Cardiac muscle cell (in vitro differentiated cells and primary cell): ENCODE measurements at places on chromosomes 6 and 20. TPM values are rescaled to one million over a fixed set of nuclear protein-coding genes. Genes with fewer than 3 reads are reported as not detected.

GPSM3 gene
- 16.7 and 18.0 TPM in 2 replicates for total RNA-seq

UBD gene
- not detected in 2 replicates for total RNA-seq

PRSS16 gene
- total RNA-seq = 4.4 and 9.9 TPM in 2 replicates

SNPH gene
- total RNA-seq = 8.1 and 14.6 TPM in 2 replicates

FANCE gene
- 23.8 and 28.1 TPM in 2 replicates for total RNA-seq

MUCL3 gene
- not detected in 2 replicates for total RNA-seq

ESF1 gene
- total RNA-seq = 2.8 and 16.6 TPM in 2 replicates

DNA sequence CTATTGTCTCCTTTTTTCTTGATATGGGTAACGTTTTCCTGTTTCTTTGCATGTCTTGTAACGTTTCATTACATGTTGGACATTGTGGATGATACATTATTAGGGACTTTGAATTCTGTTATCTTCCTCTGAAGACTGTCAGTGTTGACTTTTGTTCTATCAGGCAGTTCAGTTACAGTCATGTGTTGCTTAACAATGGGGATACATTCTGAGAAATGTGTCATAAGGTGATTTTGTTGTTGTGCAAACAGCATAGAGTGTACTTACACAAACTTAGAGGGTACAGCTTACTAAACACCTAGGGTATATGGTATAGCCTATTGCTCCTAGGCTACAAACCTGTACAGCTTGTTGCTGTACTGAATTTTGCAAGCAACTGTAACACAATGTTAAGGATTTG lies 64.7 kb downstream of the AK9 start:
- no peak for DNase-seq

GRCh38 chr6:155417454-155417853 lies 38.2 kb downstream of the NOX3 start:
- DNase-seq = no peak

- no peak for DNase-seq
Observed at GRCh38 chr6:75458895-75459294, 34.7 kb downstream of the FILIP1 start.

DNA sequence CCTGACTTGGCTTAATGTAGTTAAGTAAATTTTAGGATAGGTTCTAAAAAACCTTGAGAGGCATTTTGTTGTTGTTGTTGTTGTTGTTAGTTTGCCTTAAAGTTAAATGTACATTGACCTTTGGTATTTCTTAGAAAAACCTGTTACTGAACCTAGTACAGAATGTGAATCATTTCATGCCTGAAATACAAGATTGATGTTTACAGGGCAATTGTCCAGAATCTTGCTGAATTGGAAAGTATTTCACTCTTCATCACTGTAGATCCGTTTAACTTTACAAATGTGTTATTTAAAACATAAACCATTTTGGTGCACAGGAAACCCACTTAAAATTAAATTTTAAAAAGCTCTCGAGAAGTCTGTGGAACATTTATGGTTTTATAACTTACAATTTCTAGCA lies 75.0 kb downstream of the CEP57L1 start:
- DNase-seq = no peak

GRCh38 chr6:79372757-79373156 lies 138.3 kb upstream of the HMGN3 start:
- no peak for DNase-seq

DNA sequence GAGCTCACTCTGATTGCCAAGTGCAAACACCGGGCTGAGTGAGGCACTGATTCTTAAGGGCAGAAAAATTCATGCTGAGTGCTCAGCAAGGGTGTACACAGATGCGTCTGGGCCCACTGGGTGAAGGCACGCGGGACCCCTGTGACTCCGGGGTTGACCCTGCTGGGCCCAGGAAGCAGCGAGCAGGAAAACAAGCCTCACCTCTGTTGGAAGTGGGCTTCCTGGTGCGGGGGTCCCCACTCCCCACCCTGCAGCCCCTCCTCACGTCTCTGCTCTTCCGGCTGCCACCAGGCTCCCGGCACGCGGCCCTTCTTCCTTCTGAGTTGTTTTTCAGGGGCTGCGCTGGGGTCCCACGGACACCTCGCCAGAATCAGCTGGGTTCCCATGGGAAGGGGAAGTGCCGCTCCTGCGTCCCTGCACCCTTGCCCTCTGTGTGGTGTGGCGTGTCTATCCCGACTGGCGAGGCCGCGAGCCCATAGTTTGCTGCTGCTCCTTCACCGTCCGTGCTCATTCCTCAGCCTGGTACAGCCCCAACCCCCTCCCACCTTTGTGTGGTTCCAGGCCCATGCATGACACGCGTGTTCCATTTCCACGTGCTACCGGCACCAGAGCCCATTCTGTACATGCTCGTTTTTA lies 80.6 kb upstream of the BHLHE23 start:
- DNase-seq = no peak

DNA sequence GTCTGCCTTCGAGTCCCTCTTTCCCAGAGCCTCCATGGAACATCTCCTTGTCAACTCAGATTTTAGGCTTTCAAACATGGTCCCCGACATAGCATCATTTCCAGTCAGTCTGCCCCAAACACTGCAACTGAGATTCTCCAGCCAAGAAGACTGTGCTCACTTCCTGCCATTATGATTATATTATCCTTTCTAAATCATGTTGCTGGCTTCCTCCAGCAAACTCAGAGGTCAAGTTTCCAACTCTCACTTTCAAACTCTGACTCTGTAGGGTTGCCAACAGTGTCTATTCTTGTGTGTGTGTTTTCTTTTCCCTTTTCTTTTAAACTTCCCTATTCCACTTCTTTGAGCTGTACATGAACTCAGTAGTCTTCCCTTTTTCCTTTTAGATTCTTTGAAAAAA lies 61.2 kb upstream of the TRAF3IP2 start:
- peak; percentile 52 for DNase-seq

DNA sequence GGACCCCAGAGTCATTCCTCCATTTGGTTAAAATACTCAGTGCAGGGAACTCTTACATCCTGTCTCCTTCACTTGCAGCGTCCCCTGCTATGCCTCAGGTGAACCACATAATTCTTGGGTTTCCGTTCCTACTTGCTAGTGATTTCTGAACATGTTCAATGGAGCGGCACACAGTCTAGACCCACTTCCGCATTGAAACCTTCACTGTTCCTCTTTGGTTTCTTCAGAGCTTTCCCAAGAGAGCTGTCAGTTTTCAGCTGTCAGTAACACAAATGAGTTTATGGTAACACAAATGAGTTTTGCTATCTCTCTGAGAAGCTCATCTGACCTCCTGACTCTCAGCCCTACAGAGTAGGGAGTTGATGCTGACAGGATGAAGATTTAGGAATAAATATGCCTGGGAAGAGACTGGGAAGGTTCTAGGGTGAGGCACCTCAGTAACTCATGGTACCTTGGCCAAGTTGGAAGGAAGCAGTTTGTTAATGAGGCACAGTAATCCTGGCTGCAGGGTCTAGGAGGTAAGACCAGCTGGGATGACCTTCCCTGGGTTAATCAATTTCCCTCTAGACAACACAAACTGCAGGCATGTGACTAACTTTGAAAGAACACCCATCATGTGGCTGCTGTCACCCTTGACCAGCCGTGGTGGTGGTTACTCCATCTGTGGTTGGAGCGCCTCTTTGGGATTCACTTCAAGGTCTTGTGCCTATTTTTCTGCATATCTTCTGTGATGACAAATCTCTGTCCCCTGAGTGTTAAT lies 5.4 kb downstream of the SYS1 start:
- no peak for DNase-seq

GRCh38 chr6:56400273-56400672 lies 152.9 kb upstream of the COL21A1 start:
- no peak for DNase-seq

DNA sequence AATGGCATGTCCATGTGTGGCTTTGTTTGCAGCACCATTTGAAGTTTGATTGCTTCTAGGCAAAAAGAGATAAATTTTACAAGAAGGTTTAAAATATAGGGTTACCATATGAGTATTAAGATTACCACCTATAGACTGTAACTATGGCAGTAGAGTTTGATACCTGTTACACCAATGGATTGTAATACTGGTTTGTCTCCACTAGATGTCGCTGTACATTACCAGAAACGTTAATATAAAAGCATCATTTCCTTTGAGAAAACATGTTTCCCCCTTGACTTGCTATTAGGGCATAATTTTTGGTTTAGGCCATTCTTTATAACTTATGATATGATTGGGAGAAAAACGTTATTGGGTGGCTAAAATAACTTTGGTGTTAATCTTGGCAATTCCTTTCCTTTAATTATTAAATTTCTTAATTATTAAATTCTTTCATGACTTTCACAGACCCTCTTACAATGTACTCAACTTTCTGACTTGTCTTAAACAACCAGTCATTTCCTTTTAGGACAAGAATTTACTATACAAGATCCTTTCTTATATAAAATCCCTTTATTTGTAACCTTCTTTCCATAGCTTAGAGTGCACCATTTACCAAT lies 42.8 kb downstream of the HLA-DPB1 start:
- DNase-seq = peak; percentile 66
